DND-41 (cell line): ENCODE measurements at places on chromosomes 7 and 10.

DNA sequence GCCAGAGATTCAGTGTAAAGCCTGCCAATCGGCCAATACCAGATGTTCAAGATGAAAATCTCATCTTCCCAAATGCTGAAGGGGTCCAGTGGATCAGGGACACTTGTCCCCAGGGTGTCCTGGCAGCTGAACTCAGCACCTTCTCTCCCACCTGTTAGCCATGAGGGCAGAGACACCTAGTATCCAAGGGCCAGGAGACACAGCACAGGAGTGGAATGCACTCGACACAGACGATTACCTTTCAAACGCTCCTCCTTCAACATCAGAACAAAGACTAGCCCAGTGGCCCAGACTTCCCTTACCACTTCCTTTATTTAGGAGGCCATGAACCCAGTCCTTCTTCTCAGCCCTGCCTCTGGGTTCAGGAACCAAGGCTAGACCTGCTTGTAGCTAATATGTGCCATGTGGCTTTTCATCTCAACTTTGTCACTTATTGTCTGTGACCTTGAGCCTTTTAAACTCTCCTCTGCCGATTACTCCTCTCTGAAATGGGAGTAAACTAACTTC, 180.3 kb upstream of the PLXNA4 start:
- no peak for DNase-seq

DNA sequence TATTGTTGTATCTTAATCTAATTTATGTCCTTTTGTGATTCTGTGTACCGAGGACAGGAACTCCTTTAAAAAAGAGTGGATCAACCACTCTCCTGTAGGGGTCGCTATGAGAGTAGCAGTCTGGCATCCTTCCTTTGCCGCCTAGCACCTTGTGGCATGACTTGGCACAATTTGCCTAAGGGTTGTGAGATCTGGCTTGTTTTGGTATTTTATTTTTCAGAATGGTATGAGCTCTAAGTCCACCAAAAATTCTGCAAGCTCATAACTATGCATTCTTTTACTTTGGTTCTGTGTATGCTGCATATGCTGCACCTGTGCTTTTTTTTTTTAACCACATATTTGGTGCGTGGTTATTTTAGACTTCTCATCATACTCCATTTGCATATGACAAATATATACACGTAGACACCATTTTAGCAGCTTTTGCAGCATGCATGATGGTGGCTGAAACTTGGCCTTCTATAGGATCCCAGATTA, 112.8 kb downstream of the CDK14 start:
- DNase-seq, result peak; percentile 6

- no peak for DNase-seq
Measured at GRCh38 chr7:108360058-108360800, 96.0 kb downstream of the NRCAM start.

GRCh38 chr10:97683556-97684367, 3.3 kb downstream of the AVPI1 start:
- no peak for DNase-seq

DNA sequence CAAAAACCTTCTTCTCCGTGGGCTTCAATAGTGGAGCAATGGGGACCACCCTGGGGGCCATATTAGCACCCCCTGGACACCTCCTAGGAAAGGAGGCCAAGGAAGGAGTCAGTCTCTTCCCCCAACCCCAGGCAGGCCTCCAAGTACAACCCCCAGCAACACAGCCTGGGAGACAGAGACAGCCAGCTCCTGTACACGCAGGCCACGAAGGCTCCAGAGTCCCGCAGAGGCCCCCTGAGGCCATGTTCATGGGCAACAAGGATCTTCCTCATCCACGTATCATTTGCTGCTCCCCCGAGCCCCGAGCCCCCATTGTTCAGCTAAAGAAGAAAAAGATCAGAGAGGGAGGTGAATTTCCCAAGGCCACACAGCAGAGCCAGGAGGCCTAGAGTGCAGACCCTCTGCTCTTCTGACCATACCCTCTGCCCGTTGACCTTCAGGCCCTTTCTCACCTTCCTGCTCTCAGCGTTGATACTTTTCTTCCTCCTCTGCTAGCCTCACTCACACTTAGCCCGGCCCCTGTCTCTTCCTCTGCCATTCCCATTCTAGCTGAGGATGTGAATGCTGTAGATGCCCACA, 35.9 kb upstream of the MYL10 start:
- DNase-seq, result no peak

- no peak for DNase-seq
Measured at GRCh38 chr10:8130973-8131911, 76.8 kb downstream of the GATA3 start.

DNA sequence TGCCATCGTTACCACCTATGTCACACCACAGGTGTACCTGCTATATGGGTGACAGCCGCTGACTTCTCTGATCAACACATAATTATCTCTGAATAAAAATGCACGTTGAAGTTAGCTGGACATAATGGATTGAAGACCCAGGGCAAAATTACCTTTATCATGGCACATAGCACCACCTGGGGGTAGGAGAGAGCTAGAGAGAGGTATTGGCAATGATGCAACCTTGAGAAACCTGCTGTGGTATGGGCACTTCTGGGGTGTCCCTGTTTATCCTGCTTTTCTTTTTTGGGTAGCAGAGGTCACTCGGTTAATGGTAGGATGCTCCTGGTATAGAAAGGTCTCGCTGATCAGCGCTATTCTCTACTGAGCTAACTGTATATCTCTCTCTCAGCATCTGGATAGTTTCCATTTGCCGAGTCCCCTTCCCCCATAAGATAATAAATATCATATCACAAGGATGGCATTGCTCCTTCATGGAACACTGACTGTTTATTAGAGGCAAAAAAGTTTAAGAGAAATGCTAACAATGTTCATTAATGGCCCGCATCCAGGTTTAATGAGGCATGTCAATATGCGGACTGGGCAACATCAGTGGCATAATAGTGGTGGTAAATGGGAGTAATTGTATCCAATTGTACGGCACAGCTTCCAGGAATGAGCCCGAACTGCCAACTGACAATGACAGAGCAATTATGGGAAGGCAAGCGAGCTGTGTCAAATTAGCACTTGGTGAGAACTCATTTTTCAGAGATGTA, 323.1 kb downstream of the TFEC start:
- peak; percentile 4 for DNase-seq

DNA sequence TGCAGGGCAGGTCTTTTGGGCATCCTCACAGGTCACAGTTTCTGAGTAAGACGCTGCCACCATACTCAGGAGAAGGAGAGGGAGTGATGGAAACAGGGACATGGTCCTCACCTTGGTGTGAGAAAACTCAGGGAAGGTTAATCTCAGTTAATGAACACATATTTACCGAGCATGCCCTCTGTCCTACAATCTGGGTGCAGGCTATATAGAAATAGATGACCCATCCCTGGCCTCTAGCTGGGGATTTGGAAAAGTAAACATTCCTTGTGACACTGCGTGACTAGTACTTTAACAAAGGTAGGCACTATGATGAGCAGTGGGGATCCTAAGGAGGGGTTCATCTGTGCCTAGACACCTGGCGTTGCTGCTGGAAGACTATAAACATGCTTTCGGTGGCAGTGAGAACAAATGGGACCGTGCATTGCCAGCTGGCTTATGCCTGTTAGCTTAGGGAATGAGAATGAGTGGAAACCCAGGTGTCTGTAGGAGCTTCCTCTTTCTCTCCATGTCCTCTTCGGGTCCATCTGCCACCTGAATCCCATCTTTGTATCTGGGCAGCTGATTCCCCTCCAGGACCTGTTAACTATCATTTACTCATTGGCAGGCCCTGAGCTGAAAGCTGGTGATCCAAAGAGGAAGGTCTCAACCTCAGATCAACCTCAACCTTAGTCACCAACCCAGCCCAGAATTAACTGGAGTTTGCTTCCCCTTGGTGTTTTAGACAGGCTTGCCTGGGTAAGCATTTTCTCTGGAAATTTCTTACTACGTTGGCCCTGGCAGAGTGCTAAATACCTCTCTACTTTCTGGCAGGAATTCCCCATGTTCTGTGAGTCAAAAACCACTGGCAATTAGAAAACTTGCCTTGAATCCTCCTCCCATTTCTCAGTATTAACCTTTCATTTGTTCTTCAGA, 794 bp downstream of the MBL2 start:
- no peak for DNase-seq

DNA sequence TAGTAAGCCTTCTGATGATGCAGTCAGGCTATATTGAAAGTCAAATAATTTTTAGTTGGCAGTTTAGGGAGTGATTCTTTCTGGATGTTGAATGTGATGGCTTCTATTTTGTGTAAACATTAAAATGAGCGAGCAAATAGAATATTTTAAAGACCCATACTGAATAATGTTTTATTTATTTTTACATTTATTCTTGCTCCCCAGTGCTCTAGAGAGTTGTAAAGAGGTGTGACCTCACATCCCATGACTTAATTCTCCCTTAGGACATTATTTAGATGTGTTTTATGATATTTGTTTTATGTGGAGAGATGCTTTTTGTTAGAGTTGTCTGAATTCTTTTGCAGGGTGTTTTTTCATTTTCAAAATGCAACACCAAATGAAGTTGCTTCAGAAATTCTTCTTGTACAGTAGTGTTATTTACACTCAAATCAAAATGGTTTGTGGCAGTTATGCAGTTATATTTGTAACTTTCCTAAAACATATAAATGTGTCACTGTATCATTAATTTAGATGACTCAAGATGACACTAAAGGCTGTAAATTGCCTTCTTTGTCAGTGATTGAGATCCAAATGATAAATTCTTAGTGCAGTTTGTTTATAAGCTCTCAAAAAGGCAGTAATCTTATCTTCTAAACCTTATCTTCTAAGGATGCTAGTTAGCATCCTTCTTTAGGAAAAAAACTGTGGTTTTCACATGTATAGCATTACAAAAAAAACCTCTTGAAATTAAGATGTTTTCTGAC, 12.4 kb downstream of the UMAD1 start:
- DNase-seq, result no peak

DNA sequence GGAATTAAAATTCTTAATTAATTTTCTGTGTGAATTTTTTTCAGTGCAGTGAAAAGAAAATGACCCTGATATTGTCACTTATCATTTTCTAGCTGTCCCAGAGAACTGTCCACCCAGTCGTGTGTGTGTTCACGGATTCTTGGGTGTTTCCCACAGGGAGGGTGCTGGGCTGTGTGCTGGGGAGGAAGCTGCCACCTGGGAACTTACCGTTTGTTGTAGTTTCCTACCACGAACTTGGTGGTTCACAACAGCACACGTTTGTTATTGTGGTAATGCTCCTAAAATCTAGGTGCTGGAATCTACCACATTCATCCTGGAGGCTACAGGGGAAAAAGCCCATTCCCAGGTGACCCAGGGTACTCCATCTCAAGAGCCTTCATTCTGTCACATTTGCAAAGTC, 276.1 kb downstream of the GLRX3 start:
- no peak for DNase-seq

GRCh38 chr7:89926701-89927100, 227.6 kb upstream of the STEAP1 start:
- no peak for DNase-seq

DNA sequence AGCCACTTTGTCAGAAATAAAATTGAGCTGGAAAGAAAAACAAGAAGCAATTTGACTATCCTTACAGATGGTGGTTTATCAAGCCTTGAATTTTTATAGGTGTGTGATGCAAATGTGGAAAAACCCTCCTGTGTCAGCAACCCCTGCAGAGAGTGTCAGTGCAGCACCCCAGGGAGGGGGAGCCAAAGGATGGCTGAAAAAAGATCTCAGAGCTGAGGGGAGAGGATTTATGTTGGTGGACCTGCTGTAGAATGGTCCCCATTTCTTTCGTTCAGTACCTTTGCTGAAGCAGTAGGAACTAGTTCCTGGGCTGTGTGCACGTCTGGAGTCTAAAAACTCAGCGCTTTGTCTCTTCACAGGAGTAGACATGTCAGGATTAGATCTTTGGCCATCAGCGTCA, 239.0 kb downstream of the PHTF2 start:
- no peak for DNase-seq

DNA sequence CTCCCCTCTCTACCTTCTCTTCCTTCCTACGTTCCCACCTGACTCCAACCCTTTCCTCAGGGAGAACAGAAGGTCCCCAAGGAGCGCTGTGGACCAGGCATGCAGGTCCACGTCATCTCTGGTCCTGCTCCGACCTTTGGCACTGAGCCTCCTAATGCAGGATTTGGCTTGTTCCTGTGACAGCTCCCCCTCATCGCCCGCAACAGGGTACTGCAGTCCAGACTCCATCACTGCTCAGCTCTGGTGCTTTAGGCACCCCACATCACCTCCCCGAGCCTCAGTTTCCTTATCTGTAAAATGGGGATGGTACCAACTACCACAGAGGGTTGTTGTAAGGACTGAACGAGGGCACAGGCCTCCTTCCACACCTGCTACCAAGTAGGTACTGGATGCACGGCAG, 54.6 kb downstream of the FHIP2A start:
- DNase-seq, result no peak

DNA sequence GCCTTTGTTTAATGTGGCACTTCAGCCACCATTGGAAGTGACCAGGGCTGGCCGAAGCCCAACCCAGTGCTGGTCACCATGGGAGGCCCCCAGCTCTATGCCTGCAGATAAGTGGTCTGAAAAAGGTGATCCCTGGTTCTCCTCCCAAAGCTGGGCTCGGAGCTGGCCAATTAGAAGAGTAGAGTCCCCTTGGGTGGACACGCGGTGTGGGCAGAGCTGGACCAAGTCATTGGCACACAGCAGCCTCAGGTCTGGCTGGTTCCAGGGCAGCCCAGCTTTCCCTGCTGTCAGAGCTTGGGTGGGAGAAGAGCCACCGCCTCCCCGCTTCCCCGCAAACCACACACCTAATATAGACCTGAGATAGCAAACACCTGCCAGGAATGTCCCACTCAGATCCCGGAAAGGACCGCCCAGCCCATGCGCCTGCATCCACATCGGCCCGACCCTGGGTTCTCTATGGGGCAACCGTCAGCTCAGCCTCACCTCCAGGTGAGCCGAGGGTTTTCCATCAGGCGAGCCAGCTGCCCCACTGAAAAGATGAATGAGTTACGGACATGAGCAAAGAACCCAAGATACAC, 84.3 kb downstream of the TCERG1L start:
- no peak for DNase-seq

DNA sequence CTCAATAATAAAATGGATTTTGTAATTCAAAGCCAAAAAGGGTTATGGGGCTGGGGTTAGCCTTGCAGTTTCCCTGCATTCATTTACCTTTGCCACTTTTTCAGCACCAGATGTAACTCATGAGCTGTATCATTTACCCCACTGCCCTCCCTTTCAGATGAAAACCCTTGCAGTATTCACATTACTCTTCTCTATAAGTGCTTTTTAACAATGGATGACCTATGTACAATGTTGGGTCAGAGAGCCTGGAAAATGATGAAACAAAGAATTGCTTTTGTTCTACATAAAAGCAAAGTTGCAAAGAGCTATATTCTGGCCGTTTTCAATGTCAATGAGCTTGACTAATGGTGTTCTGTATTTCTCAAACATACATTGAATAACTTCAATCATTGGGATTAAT, 189.7 kb downstream of the TMEM26 start:
- DNase-seq, result no peak
